ENCODE measurements at places on chromosomes 1 and 21. TPM values are rescaled to one million over a fixed set of nuclear protein-coding genes. Genes with fewer than 3 reads are reported as not detected.

Gene KCNK1
- total RNA-seq = 1.6 TPM

Gene NBPF12
- 23.1 TPM for total RNA-seq

Gene ITLN1
- total RNA-seq = 0.66 TPM

Gene ATP6V1G3
- total RNA-seq = not detected

Gene FAM110D
- 17.9 TPM for total RNA-seq

- DNase-seq = no peak
Observed at GRCh38 chr1:69244211-69244610, 323.5 kb upstream of the LRRC7 start.

DNA sequence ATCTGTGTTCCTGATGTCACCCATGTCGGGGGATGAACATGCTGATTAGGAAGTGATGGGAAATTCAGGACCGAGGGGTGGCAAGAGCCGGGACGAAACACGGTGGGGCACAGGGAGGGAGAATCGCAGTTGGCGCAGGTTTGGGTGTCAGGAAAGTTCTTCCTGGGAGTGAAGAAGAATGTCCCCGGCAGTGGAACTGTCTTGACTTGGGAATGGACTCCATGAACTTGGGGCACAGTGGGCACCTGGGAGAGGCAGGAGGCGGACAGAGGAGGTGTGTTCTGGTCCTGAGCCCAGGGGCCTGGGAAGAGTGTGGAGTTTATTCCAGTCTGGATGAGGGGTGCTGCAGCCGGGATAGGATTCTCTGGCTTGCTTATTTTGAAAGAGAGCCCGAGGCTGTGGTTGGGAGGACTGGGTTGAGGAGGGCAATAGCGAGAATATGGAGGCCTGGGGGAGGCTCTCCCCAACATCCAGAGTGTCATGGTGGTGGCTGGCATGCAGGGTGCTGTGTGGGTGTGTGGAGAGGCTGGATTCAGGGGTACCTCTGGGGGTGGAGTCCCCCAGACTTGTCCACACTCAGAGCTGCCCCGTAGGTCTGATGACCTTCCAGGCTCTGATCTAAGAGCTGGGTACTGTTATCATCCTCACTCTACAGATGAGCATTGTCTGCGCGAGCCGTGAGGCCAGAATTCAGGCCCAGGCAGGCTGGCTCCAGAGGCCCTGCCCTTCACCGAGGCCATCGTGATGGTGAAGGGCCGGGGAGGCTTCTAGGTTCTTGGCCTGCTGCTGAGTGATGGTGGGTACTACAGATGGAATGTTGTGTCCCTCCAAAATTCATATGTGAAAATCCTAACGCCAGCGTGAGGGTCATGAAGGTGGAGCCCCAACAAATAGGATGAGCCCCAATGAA is 274.5 kb upstream of the C1orf174 start:
- DNase-seq = peak; percentile 88

GRCh38 chr1:9900142-9901043 is 9.7 kb downstream of the CTNNBIP1 start:
- DNase-seq = no peak

DNA sequence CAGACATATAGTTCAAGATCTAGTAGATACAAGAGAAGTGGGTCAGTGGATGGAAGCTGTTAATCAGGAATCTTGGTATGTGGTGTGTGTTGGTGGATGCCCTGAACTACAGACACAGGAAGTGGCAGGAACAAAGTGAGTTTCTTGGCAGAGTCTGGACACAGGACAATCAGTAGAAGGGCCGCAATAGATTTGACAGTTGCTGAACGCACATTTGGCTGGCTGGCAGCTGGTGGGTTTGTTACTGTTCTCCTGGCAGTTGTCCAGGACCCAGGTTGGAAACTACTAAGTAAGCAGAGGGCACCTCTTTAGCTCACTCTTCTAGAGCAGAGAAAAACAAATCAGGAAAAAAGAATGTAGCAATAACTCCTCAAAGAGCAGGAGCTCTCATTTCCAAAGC is 13.2 kb downstream of the KRTAP26-1 start:
- no peak for DNase-seq

- DNase-seq = no peak
Observed at GRCh38 chr1:202710070-202711045, at the start of gene SYT2. Gene SYT2, minus strand, starts transcription at chr1:202710454. Its CDS starts 104,682 bp downstream, at chr1:202605772.

DNA sequence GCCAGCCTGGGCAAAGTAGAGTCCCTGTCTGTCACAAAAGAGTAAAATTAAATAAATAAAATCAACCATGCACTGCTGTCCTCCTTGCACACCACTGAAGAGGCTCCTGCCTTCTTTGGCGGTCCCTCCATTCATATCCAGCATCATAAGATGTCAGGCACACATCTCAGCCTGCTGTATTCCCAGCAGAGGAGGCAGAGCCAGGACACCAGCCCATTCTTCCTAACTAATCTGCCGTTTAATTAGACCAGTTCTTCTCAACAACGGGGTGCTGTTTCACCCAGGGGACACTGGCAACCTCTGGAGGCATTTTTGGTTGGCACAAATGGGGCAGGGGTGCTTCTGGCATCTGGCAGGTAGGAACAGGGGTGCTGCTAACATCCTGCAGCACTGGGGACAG is 119.7 kb downstream of the ETS2 start:
- no peak for DNase-seq

- DNase-seq = no peak
Observed at GRCh38 chr1:224647449-224647848, 31.3 kb downstream of the CNIH3 start.

DNA sequence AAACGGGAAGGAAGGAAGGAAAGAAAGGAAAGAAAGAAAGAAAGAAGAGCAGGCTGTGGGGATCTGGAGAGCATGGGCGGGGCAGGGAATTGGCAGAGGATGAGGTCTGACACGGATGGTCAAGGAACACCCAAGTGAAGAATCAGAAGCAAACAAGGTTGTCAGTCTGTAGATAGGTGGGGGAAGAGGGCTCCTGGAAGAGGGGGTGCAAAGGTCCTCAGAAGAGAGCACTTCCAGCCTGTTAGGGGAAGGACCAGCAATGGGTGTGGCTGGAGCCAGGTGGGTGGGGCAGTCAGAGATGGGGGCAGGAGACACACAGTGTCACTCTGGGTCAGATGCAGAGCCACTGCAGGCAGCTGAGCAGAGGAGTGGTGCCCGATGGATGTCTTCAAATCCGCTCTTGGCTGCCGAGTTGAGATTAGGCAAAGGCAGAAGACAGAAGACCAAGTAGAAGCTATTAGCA is 11.0 kb upstream of the PLA2G2C start:
- no peak for DNase-seq

DNA sequence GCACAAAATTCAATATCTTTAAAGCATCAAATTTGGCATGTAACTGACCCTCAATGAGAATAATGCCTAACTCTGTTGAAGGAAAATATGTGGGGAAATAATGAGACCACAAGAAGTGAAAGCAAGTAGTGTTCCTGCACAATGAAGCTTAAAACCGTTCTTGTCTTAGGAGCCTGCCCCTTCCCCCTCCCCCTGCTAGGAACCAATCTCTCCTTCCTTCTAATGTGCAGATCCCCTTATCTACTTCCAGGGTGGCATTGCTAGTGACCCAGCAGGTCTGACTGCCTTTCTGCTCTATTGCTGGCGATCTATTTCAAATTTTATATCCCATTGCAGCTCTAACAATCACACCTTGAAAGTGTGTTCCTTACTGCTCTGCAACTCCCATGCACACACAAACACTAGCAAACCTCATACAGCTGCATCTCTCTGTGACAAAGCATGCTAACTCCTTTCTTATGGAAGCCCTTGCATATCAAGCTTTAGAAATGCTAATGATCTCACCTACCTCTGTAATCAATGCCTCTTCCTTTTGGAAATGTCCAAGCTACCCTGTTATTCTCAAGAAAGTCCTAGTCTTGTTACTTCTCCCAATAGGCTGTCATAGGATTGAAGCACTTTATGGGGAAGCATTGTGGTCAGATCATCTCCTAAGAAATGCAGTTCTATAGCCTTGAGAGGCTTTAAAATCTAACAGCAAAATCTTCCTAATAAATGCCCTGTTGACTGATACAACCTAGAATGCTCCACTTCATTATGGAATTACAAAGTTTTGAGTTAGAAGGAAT is 26.5 kb downstream of the BCL9 start:
- DNase-seq = no peak

DNA sequence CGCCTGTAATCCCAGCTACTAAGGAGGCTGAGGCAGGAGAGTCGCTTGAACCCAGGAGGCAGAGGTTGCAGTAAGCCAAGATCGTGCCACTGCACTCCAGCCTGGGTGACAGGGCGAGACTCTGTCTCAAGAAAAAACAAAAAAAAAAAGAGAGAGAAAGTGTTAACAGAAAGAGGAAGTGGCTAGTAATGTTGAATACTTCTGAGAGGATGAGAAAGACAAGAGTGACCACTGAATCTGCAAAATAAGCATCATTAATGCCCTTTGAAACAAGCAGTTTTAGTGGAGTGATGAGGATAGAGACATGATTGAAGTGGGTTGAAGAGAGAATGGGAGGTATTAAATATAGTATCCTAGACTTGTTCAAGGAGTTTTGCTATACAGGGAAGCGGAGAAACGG is 11.7 kb downstream of the MPZ start:
- DNase-seq = no peak

GRCh38 chr1:155187456-155187891 is 13.8 kb downstream of the TRIM46 start:
- DNase-seq = no peak

GRCh38 chr1:61245696-61246400 is 163.5 kb downstream of the NFIA start:
- no peak for DNase-seq

DNA sequence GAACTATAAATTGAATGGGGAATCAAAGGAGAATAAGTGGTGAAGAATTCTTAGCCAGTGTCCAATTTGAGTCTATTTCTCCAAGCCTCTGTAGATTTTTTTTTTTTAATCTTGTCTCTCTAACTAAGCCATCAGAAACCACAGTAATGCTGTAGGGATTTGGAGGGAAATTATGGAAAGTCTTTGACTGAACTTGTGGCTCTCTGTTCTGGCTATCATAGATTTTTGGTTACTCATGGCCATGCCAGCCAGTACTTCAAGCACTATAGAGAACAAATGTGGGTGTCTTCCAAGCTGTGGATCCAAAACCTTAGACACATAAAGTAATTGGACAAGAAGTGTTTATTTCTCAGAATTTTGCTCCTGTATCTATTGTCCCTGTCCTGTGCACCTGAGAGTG is 147.9 kb downstream of the LRRC40 start:
- DNase-seq = no peak

DNA sequence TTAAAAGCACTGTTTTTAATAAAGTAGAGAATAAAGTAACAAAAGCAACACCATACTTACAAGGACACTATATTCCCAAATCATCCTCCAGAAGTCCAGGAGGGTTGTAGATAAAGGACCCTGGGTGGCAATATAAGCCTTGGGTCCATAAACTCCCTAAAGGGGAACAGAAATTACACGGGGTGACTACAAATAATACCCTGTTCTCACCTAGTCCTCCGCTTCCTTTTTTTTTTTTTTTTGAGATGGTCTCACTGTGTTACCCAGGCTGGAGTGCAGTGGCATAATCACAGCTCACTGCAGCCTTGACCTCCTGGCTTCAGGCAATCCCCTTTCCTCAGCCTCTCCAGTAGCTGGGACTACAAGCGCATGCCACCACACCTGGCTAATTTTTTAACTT is 13.1 kb downstream of the PTPN22 start:
- no peak for DNase-seq
